H4 (cell line): ENCODE measurements at places on chromosomes 2 and 18. TPM values are rescaled to one million over a fixed set of nuclear protein-coding genes. Genes with fewer than 3 reads are reported as not detected.

Gene ABCB11
- total RNA-seq: not detected in 2 replicates

Gene ANKRD30B
- 0.08 and 0.33 TPM in 2 replicates for total RNA-seq

Gene MYO5B
- 10.9 and 12.4 TPM in 2 replicates for total RNA-seq

Gene FAM124B
- total RNA-seq: 0.06 TPM in 1 of 2 replicates, not detected in the other

Gene HOXD12
- not detected in 2 replicates for total RNA-seq

Gene FSHR
- 0.29 TPM in 1 of 2 replicates, not detected in the other for total RNA-seq

Gene IL36RN
- total RNA-seq: not detected in 2 replicates

Gene CYP1B1
- total RNA-seq: 16.3 and 29.9 TPM in 2 replicates

Gene SLC4A3
- total RNA-seq: 2.3 and 2.9 TPM in 2 replicates

DNA sequence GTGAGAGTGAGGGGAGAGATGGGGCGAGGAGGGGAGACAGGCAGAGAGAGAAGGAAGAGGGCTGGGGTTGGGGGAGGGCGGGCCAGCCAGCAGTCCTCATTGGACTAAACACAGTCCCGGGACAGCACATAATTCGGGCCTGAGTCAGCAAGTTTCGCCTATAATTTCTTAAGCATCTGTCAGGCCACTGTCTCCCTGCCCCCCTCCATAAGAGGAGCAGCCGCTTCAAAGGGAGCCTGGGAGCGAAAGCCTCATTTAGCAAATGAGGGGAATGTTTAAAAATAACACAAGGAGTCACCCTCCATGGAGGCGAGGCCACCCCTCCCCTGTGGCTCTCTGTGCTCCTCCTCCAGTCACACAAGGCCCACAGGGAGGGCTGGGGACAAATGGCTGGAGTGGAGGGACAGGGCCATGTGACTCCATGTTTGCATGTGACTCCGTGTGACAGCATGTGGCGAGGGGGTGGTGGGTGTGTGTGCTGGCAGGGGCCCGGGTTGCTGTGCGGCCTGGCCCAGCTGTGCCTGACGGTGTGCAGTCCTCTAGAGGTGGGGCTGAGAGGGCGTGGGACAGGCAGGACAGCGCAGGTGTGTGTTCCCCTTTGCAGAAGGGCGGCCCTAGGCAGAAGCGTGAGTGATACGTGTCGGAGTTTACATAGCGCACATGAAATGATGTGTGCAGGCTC, 162.4 kb downstream of the CELF4 start:
- DNase-seq: peak; percentile 80

GRCh38 chr2:25077789-25078169, 35.9 kb downstream of the EFR3B start:
- DNase-seq: no peak

DNA sequence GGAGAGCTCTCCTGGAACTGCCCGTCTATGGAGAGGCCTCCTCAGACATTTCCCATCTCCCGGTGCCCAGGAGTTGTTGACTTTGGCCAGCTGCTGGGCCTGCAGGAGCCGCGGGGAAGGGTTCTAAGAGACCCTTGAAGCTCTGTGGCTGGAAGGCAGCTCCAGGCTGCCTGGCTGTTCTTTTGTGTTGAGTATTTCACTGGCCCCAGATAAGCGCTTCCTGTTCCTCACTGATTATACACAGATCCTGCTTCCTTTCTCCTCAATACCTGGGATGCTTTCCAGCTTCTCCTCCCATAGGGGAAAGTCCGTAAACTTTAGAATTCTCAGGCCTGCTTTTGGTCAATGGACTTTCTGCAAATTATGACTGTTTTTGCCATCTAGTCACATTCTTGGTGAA, 57.8 kb downstream of the TGOLN2 start:
- DNase-seq: no peak

GRCh38 chr2:69450735-69451416, 13.6 kb upstream of the NFU1 start:
- DNase-seq: no peak

- peak; percentile 31 for DNase-seq
Measured at GRCh38 chr18:30280861-30281470, 761.6 kb downstream of the DSC3 start.

GRCh38 chr2:219325136-219325535, 7.4 kb downstream of the RESP18 start:
- DNase-seq: no peak

DNA sequence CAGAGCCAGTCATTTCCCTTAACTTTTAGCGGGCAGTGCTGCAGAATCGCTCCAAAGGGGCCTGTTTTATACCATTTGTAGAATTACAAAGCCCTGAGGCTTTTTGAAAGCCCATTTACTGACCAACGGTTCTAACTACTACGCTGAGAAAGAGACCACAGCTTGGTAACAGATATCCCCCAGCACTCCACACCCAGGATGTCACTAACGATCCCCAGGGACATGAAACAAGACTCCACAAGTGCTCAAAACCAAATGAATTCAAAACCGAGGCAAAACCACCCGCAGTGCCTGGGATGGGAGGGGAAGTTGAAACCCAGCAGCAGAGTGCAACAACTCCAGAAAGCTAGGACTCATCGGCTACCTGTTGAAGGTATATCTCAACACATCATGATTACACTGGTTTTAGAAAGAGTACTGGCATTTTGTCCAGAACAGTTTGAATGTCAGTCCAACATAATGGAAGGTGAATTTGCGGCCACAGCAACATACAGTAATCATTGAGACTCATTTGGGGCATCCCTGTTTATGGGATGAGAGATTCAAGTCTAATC, 33.6 kb upstream of the LRP2 start:
- no peak for DNase-seq

GRCh38 chr2:101796825-101797600, 99.5 kb downstream of the MAP4K4 start:
- DNase-seq: no peak

- DNase-seq: no peak
Measured at GRCh38 chr18:59866551-59867269, 33.1 kb upstream of the PMAIP1 start.

- DNase-seq: no peak
Measured at GRCh38 chr2:145119225-145119624, 599.3 kb upstream of the ZEB2 start.

DNA sequence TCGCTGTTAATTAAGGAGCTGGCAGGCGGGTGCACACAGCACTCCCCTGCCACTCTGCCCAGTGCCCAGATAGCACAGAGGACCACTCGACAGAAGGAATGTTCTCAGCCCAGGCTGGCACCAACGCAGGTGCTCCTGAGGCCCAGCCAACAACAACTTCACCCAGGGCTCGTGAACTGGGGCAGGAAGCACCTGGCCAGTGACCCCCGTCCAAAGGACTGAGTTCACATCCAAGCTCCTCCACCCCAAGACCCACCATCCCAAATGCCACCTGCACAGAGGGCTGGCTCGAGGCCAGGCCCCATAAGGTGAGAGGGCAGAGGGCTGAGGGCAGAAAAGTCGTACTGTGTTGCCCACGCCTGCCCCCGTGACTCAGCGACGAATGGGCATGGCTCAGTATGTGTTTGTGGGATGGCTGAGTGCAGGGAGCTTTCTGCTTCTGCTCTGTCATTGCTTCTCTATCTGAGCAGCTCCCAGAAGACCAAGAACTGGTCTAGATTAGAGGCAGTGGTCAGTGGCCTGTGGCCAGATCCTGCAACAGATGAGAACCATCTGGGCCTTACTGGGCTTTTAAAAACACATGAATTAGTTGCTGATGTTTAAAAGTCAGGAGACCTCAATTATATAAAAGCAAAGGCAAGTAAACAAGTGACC, 68.4 kb downstream of the POLR1A start:
- DNase-seq: no peak

- DNase-seq: peak; percentile 78
Measured at GRCh38 chr18:54828281-54828881, at the start of gene RAB27B. TSS of gene RAB27B (plus strand) at chr18:54828477. CDS start at chr18:54877586, 49,109 bp downstream.

GRCh38 chr2:201797175-201797840, 9.0 kb upstream of the CDK15 start:
- peak; percentile 71 for DNase-seq

DNA sequence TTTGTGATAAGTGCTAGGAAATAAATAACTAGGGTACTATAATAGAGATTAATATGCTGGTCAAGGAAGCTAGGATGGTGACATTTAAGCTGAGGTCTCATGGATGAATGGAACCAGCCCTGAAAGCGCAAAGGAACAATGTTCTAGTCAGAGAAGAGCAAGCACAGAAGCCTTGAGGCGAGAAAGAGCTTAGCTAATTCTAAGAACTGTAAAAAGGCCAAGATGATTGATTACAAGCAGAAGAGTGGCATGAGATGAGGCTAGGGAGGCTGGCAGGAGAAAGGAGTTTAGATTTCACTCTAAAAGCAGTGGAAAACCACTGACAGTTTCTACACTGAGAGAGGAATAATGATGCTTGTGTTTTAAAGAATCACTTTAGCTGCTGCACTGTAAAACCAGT, 3.4 kb upstream of the YIPF4 start:
- DNase-seq: no peak

- DNase-seq: peak; percentile 88
Measured at GRCh38 chr2:10452312-10452711, 4.2 kb upstream of the ODC1 start.

DNA sequence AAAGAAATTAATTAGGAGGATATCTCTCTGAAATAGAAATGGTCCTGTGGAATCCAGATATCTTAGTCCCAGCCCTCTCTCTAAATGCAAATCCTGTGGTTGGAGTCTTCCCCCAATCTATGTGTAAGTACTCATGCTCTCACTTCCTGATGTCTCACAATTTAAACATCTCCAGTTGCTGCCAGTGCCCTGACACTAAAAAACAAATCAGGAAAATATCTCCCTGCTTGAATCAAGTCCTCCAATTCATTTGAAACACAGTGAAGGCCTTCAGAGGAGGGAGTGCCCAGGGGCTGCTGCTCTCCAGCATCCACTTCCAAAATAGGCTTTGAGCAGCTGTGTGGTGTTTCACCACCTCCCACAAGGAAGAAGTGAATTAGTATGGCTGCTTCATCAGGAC, 413.8 kb downstream of the RAD51AP2 start:
- DNase-seq: no peak

GRCh38 chr2:151374436-151374835, 17.0 kb downstream of the TNFAIP6 start:
- DNase-seq: no peak

DNA sequence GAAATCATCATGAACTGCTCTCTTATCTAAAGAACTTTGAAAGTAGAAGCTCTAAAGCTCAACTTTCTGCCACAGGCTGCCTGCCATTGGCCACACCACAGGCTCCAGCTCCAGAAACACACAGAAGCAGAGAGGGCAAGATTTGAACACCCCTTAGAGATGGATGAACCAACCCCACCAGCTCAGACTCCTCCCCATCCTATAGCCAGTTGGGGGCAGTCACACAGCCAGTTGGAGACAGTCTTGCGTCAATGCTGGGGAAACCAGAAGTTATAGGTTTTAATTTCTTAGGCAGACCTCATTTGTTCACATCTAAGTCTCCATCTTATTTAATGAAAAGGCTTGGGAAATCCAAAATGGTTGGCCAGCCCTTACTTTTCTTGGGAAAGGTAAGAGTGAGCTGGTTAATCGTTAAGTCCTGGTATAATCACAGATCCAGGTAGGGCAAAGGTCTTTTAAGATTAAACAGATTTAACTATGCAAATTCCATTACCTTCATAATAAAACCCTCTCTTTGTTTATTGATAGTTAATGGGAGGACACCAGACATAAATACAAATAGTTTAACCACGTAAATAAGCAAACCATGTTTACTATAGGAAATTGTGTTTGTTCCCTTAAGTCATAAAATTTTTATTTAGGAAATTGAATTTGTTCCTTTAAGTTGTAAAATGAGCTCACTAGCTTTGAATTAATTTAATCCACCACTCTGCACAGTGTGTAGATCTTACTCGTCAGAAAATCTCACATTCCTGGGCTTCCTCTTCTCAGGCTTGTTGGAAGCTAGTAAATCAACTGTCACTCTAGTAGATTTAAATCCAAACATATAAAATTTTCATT, 28.0 kb downstream of the MRO start:
- DNase-seq: no peak

- DNase-seq: no peak
Measured at GRCh38 chr2:18074476-18074875, 196.0 kb downstream of the KCNS3 start.

GRCh38 chr2:12269041-12269972, 447.4 kb upstream of the TRIB2 start:
- DNase-seq: no peak

- no peak for DNase-seq
Measured at GRCh38 chr2:38409156-38410102, 32.4 kb upstream of the ATL2 start.

GRCh38 chr2:215868846-215869543, 144.4 kb downstream of the MREG start:
- no peak for DNase-seq

GRCh38 chr2:237507512-237507911, 20.5 kb downstream of the MLPH start:
- DNase-seq: no peak

GRCh38 chr18:74063557-74063956, 84.1 kb downstream of the FBXO15 start:
- no peak for DNase-seq

DNA sequence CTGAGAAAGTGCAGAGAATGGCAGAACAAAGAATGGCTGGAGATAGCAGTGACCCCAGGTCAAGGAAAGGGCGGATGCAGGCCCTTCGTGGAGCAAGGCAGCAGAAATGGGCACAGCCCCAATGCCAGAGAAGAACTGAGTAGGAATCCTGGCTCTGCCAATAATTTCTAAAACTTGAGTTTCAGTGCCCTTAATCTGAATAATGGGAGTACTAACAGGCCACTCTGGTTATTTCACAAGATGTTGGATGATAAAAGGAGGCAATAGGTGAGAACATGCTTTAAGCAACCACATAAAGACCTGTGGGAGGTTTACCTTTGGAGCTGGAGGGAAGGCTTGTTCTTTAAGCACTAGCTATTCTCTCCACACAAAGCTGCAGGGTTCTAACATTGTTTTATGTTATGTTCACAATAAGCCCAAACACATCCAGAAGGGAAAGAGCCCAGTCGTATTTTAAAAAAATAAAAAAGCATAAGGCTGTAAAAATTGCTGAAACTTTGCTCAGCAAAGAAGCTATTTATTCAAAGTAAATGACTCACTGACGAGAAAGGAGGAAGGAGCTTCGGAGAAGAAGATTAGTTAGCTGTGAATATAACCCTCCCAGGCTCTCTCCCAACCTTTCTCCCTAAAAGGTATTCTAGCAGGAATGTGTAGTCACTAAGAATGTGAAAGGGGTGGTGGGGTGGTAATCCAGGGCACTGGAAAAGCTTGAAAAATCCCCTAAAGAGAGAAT, 470.2 kb downstream of the TXNL1 start:
- peak; percentile 16 for DNase-seq

- no peak for DNase-seq
Measured at GRCh38 chr2:25905126-25905525, 26.8 kb upstream of the ASXL2 start.

DNA sequence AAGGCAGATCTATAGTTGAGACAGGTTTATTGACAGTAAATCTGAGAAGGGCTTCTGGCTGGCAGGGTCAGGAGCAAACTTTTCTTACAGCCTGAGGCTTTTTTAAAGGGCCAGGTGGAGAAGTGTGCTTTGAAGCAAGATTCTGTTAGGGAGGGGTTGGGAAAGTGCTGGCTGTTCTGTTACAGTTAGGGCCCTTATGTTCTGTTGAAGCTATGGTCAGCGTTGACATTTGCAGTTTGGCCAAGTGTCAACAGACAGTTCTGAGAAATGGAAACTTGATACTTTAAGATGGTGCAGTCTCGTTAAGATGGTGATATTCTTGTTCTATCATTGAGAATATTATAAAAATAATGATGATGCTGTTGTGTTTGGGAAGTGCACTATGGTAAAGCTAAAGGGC, 154.2 kb downstream of the RDH14 start:
- no peak for DNase-seq
